ENCODE measurements at places on chromosomes 4 and X.

- DNase-seq = peak; percentile 62
Measured at GRCh38 chrX:39327255-39327654, 526.0 kb downstream of the MID1IP1 start.

DNA sequence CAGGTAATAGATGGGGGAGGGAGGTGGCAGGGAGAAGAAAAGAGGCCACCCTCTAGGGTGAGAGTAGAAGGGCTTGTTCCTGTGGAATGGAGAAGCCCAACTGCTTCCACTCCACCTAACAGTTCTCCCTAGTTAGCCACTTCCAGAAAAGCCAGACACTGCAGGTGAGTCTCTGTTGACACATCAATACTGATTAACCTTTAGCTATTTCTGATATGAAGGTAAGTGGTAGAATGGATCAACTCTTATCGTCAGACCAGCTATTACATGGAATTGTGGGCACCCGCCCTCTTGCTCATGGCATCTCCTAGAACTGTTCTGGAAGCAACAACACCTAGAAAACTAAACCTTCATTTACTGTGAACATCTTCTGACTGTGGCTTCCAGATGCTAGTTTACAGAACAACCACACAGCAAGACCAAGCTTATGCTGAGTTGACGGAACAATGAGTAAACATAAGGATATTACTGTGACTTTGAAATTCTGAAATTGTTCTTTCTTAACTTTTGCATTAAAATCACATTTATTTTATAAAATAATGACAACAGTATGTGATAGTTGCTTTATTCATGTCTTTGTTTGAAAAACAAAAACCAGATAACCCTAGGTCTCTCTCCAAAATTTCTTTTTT lies 44.7 kb downstream of the ANXA3 start:
- DNase-seq = no peak

- no peak for DNase-seq
Measured at GRCh38 chr4:63788271-63788670, 621.0 kb downstream of the TECRL start.

DNA sequence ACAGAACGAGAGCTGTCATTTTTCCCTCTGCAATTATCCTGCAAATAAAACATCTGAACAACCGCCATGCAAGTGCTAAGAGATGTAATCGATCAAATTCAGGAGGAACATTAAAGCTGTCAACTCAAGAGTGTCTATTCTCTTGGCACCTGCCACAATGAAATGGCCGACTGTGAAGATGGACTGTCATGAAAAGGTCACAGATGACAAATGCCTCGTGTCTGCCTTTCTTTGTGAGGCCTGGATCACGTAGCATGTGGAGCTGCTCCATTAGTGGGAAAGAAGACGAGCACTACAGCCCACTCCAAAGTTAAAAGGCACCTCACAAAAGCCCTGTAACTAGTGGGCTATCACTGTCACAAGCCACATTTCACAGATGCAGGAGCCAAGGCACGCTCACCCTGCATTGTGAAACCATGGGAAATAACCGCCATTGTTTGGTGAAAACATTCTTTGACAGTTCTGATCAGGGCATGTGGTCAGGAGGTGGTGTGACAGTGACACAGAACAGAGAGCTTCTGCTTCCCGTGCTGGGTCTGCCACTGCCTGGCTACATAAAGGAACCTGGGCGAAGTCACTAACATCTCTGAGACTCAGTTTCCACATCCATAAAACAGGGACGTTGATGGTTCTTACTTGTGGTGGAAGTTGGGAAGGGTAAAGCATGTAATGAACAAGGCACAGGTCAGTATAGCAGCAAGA lies 98.9 kb downstream of the EVC2 start:
- DNase-seq = no peak

DNA sequence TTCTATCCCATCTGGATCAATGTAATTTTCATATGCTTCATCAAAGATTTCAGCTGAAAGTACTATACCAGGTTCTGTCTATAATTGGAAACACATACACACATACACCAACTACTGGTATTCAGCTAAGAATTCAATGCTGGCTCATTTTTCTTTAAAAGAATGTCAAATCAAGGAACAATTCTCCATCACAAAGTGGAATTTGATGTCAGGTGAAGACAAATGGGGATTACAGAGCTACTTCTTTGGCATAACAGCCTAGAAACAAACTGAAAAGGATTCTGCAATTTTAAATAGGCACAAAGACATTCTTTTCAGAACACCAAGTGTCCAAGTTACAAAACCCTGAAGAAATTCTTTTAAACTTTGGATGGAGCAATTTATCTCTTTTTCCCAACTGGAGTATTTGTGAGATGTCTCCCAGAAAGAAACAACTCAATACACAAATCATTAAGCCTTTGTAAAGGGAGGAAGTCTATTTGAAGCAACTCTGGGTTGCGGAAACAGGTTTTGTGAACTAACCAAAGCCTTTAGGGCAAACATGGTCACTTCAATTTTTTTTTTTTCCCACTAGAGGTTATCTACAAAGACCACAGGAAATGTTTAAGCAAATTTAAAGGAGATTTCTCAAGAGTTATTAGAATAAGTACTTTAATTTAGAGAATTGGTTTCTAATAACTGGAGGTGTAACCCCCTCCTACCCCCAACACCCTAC lies 1.9 kb upstream of the FAM9C start:
- DNase-seq = no peak

DNA sequence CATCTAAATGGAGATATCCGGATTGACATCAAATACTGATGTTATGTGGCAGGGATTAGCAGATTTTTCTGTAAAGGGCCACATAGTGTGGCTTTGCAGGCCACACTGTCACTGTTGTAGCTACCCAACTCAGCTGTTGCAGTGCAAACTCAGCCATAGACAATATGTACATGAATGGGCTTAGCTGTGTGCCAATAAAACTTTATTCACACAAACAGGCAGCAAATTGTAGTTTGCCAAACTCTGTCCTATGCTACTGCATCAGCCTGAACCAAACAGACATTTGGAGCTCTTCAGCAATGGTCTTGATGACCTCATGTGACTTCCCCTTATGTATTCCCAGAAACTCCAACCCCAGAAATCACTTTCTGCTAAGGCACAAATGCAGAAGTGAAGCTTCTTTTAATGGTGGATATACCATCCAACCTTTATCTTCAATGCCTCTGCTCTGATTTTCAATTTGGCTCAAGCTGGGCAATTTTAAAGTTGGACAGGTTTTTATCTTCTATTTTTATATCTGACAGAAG lies 18.4 kb upstream of the TRPC5OS start:
- DNase-seq = no peak

DNA sequence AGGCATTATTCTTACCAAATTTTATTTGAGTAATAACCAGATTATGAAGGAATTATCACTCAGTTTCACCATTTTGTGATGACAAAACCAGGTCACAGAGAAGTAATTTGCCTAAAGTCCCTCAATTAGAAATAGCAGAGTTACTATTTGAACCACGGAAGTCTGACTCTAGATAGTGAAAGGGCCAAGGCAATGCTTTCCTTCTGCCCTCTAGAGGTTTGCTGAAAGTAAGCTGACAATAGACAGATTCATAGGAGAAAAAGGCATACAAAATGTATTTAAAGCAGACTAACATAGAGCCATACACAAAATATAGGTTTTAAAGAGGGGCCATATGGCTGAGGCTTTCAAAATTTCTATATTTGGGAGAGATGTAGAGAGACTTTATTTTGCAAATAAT lies 43.1 kb downstream of the CXXC4 start:
- no peak for DNase-seq

DNA sequence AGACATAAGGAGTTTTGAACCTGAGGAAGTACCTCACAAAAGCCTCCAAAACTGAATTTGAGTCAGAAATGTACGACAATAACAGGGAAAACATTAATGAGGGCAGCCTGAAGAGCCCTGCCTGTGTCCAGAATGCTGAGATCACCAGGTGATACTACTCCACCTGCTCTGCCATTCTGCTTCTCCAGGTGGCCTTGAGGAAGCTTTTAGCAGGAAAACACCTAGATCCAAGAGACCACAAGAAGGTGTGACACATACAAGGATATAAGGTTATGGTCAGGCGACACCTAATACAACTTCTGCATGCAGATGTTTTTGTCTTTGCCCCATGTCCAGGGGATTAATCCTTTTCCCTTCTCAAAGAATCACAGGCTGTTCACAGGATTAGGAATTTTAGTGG lies 15.3 kb downstream of the SOWAHB start:
- no peak for DNase-seq

DNA sequence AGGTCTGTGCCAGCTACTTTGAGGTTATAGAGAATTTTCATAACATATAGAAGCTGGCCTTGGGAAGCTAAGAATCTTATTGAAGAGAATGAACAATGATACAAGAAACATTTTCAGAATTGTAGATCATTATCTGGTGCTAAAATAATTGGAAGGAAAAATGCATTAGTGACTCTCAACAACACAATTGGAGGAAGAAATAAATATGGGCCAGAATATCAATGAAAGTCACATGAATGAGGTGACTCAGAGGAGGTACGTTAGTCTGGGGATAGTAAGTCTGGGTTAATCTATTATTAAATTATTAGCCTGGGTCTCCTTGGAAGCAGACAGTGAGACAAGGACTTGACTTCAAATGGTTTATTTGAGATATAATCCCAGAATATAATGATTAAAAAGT lies 529.3 kb upstream of the SLIT2 start:
- DNase-seq = no peak

- DNase-seq = no peak
Measured at GRCh38 chrX:35442421-35442820, 355.7 kb upstream of the MAGEB16 start.

DNA sequence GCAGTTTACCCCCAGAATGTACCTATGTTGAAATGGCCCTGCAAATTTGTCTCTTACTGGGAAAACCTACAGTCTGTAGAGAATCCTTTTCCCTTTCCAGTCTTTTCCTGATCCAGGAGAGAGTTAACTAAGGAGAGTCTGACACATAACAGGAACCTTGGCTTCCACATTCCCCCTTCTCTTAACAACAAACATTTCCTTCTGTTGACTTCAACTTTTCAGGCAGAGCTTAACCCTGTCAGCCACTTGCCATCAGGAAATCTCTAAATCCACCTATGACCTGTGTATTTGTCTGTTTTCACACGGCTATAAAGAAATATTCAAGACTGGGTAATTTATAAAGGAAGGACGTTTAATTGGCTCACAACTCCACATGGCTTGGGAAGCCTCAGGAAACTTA lies 45.6 kb upstream of the GPR78 start:
- DNase-seq = no peak

DNA sequence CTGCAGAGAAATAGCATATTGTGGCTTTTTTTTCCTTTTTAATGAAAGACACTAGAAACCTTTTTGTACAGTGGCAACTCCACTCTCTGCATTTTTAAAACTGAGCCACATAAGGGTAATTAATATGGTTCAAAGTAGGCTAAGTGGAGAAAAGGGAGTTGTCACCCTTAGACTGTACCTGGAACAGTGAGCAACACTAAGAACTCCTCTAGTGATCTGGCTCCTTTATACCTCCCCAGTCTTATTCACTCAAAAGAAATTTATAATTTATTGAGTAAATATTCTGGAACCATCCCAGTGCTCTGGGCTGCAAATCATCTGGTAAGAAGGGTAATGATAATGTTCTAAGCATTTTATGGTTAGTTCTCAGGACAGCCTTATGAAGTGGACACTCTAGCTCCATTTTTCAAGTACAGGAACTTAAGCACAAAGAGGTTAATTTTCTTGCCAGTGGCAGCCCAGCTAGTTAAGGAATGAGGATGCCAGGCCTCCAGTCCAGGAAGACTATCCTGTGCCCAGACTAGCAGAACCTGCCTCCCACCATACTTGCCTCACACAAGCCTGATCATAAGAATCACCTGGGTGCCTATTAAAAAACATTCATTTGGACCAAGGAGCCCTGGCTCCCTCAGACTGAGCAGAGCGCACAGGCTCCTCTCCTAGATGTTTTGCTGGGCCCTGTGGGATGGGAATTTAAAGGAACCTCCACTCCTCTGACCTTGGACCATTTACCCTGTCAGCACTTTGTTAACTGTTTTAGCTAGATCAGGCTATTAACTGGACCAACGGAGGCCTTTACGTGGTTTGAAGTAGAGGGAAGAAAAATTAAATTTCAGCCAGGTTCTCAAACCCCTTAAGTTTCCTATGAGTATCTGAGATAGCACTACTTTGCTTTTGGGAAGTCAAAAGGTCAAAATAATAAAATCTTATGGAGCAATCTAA lies 102.6 kb downstream of the PDE5A start:
- no peak for DNase-seq

- no peak for DNase-seq
Measured at GRCh38 chrX:30900227-30900626, 11.2 kb upstream of the TAB3 start.

- DNase-seq = no peak
Measured at GRCh38 chr4:110823251-110823650, 200.4 kb upstream of the PITX2 start.

- no peak for DNase-seq
Measured at GRCh38 chrX:38664285-38664684, 102.9 kb downstream of the TSPAN7 start.

- DNase-seq = no peak
Measured at GRCh38 chr4:83180431-83180968, 66.0 kb upstream of the PLAC8 start.

- DNase-seq = no peak
Measured at GRCh38 chrX:46929439-46930261, 17.4 kb downstream of the JADE3 start.

DNA sequence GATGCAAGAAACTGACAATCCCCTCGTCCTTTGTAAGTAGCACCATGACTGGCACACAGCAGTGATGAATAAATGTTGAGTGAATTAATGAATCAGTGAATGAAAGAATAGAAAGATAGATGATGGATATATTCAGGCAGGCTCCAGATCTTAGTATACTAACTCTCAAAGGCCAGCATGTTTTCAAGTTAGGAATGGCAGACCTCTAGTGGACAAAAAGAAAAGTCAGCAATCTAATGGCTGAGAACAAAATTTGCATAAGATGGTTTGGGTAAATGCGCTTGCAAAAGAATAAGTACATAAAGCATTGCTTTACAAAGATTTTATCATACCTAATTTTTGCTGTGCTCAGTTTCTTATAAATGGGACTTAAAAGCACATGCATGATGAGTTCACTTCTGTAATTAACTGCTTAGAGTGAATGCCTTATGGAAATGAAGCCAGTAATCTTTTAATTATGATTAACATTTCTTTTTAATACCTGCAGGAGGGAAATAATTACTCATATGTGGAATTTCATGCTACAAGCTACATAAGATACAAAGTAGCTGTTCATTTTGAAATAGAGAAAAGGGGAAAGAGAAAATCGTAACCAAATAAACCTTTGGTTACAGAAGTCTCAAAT lies 126.9 kb upstream of the GPRIN3 start:
- DNase-seq = peak; percentile 12

GRCh38 chr4:121980643-121981042 lies 28.8 kb upstream of the TRPC3 start:
- DNase-seq = no peak

DNA sequence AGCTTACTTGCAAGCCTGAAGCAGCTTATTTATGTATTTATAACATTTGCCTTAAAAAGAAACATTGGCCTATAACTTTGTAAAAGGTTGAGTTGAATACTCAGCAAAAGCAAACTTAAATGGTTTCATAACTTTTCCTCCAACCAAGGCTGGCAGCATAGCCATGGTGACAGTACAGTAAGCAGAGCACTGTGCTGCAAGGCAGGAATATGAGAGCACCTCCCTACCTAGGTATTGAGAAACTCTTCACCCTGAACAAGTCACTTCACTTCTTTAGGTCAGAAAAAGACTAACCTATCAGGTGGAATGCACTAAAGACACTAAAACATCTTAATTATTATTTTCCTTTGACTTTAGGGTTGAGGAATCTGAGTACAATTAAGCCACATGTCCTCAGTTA lies 63.9 kb upstream of the GYPA start:
- no peak for DNase-seq

- DNase-seq = no peak
Measured at GRCh38 chr4:25767877-25768725, 94.7 kb downstream of the SEL1L3 start.

Data from activated CD4-positive, alpha-beta T cell treated with anti-CD3 and anti-CD28 coated beads for 4 hours (primary cell).